Activated T-helper 1 cell treated with anti-CD3 and anti-CD28 coated beads, Interleukin-2, amount 50 U/mL, for 16 hours (primary cell): ENCODE measurements at places on chromosomes 1 and 21.

- no peak for DNase-seq
Observed at GRCh38 chr1:3612123-3612522, 815 bp upstream of the MEGF6 start.

- no peak for DNase-seq
Observed at GRCh38 chr1:111442457-111442856, 6.6 kb downstream of the WDR77 start.

GRCh38 chr21:35611708-35612132 lies 448.6 kb downstream of the SETD4 start:
- DNase-seq: no peak

- DNase-seq: no peak
Observed at GRCh38 chr1:150981177-150981804, 801 bp upstream of the ANXA9 start.

DNA sequence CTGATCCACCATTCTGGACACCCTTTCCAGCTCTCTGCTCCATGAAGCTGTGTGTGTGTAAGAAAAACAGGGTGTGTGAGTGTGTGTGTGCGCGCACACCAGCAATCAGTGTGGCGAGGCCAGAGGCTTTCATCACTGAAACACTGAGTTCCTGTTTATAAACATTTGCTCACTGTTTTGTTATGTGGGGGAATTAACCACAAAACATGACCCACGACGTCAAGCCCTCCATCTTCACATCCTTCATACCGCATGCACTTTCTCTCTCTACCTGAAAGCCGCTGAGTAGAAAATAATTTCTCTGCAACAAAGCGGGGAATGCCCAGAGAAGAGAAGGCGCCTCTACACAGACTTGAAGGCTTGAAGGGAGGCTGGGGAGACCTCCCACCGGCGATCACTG lies 148.9 kb upstream of the IRF2BP2 start:
- DNase-seq: no peak

DNA sequence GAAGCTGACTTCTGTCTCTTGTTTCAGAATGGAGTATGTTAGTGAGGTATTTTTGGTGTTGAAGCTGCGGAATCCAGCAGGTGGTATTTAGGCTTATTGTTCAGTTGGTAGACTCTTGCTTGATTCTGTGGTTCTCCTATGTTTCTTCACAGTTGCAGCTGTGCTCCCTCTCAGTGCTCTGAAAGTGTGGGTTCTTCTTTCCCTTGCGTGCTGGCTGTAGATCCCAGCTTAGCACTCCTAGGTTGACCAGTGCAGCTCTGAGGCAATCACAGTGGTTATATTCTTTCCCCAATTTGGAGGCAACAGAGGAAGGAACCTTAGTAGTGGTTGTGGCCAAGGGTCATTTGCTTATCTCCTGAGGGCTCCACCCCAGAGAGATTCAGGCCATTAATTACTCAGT lies 269.2 kb upstream of the NRIP1 start:
- no peak for DNase-seq

GRCh38 chr1:119713039-119713748 lies 1.5 kb downstream of the PHGDH start:
- DNase-seq: no peak

DNA sequence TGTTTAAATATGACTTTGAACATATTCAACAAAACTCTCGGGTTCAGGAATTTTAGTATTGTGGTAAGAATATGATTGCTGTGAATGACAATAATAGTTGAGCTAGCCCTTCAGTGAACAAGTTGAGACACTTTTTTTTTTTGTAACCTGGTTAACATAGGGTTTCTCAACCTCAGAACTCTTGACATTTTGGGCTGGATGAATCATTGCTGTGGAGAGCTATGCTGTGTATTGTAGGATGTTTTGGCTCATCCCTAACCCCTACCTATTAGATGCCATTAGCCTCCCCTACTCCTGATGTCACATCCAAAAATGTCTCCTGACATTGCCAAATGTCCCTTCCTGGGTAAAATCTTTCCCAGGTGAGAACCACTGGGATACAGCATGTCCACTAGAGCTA lies 113.7 kb downstream of the RUNX1 start:
- DNase-seq: no peak

DNA sequence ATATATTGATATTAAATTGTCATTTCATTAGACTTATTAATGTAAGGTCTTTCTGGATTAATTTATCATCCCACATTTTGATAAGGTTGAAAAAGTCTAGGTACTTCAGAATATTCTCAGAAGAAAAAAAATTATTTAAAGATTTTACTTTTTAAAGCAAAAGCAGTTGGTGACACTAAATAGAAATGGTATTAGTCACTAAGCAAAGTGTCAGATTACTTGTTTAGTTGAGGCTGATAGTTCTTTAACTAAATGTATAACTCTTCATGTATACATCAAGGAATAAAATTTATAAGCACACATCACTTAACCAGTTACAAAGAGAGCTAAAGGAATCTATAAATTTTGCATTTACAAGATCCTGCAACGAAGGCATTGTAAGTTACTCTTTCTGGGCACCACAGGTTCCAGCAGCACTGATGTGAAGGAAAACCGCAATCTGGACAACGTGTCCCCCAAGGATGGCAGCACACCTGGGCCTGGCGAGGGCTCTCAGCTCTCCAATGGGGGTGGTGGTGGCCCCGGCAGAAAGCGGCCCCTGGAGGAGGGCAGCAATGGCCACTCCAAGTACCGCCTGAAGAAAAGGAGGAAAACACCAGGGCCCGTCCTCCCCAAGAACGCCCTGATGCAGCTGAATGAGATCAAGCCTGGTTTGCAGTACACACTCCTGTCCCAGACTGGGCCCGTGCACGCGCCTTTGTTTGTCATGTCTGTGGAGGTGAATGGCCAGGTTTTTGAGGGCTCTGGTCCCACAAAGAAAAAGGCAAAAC lies 101.1 kb downstream of the ADARB1 start:
- DNase-seq: no peak

DNA sequence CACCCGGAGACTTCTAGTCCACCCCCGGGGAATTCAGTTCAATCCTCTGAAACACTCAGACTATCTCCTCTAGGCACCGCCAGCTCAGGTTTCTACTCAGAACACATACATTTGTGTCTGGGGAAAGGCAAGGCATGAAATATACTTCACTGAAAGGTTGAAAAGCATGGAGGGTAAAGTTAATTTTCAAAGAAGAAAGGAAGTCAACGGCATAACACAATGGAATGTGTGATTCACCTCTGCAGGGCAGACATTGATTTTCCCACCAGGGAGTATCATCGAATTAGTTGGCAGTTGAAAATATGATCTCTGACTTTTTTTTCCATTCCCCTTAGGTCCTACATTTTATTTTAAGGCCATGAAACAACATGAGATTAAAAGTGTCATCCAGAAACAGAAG lies 669.4 kb downstream of the SMYD3 start:
- DNase-seq: no peak

DNA sequence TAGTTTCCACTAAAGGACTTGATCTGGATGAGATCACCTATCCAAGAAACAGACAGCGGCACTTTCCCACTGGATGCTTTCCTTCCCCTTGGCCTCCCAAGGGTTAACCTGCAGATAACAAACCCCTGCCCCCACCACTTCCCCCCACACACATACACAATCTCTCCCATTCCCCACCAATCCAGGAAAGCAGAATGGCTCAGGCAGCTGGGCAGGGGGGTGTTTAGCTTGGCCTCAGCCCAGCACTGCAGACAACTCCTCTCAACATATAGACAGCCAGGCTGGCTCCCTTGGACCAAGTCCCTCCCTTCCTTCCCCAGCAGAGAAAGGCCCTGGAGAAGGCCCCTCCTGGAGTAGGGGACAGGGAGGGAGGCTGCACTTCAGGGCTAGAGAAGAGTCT lies 24.6 kb downstream of the PLEKHA6 start:
- DNase-seq: no peak

- no peak for DNase-seq
Observed at GRCh38 chr1:205310976-205311704, 10.4 kb downstream of the NUAK2 start.

DNA sequence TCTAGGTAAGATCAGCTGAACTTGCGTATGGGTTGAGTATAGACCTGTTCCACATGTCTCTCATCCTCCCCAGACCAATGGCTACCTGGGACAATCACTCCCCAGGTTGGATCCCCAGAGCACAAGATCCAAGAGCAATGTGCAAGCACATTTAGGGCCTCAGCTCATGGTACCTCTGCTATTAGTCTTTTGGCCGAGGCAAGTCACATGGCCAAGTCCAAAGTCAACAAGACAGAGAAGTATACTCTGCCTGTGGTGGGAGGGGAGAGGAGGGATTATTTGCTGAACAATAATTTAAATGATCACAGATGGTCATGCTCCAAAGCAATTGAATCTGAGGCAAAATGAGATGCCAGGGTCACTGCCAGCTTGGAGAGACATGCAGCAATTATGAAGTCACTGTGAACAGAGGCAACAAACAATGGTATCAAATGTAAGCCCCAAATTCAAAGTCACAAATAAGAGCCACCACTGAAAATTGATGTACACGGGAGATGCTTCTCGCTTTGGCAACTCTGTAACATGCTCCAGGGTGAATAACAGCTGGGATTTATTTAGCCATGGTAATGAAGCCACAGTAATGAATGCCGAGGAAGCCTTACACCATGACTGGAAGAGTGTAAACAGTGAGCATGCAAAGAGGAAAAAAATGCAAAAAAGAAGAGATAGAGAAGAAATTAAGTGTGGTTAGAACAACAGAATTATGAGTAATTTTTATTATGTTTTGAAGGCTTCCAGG lies 149.1 kb downstream of the ZNF281 start:
- no peak for DNase-seq

DNA sequence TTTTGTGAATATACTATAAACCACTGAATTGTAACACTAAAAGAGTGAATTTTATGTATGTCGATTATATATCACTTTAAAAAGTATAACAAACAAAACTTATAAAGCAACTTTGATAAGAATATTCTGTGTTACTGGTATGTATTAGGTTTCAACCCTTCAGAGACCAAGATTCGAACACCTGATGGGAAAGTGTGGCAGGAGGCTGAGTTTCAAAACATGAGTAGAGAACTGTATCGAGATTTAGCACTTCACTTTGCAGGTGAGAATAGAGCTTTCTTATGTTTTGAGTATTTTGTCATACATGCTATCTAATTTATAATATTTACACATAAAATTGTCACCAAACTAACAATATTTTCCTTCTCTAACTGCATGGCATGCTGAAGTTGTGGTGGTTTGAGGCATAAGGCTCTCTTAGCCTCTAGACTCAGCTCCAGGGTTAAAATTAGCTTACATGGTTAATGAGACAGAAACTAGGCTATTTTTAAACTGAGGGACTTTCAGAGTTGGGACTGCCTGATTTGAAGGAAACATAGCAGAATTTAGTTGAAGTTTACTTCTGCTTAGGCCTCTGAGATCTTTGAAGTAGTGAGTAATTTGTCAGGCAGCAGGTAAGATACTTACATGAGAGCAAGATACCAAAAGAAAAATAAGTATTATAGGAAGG lies 48.6 kb downstream of the CEP350 start:
- DNase-seq: no peak

GRCh38 chr1:15797614-15798390 lies 9.6 kb downstream of the UQCRHL start:
- DNase-seq: no peak

DNA sequence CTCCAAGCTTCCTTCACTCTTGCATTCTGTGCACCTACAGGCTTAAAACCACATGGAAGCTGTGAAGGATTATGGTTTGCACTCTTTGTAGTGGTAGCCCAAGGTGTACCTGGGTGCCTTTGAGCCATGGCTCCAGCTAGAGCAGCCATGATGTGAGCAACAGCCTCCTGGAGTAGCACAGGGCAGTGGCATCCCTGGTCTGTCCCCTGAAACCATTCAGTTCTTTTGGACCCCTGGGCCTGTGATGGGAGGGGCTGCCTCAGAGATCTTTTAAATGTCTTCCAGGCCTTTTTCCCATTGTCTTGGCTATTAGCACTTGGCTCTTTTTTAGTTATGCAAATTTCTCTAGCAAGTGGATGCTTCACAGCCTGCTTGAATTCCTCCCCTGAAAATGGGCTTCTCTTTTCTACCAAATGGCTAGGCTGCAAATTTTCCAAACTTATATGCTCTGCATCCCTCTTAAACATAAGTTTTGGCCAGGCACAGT lies 47.4 kb downstream of the CLCA4 start:
- no peak for DNase-seq

- DNase-seq: no peak
Observed at GRCh38 chr21:17784180-17784598, 35.0 kb downstream of the C21orf91 start.

- DNase-seq: no peak
Observed at GRCh38 chr1:36864182-36864822, 170.0 kb downstream of the GRIK3 start.

GRCh38 chr1:9770298-9770697 lies 53.5 kb downstream of the CLSTN1 start:
- no peak for DNase-seq

GRCh38 chr1:216420746-216421145 lies 2.5 kb downstream of the USH2A start:
- DNase-seq: no peak

GRCh38 chr1:182181167-182181572 lies 119.7 kb upstream of the ZNF648 start:
- DNase-seq: no peak

DNA sequence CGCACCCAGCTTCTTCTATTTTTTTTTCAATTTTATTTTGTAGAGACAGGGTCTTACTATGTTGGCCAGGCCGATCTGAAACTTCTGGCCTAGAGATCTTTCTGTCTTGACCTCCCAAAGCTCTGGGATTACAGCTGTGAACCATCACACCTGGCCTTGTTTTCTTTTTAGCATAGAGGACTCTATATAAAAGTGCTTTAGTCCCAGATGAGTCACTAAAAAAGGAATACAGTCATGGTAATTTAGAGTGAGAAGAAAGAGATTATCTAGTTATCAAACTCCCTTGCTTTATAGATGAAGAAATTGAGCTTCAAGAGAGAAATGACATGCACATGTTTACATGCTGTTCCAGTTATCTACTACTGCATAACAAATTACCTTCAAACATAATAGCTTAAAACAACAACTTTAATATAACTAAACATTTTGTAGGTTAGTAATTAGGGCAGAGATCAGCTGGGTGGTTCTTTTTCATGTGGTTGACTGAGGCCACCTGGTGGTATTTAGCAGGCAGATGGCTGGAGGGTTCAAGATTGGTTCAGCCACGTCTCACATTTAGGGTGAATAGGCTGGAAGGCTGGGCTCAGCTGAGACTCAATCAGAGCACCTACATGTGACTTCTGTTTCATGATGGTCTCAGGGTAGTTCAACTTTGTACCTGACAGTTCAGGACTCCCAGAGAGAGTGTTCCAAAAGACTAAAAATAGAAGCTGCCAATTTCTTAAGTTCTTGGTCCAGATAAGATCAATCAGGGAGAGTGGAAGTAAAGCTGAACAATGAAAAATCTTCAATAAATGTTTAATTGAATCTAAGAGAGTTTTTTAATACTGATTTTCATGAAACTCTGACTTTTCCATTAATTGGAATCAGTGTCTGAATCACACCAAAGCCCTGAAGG lies 16.9 kb upstream of the MTF2 start:
- DNase-seq: no peak

- DNase-seq: no peak
Observed at GRCh38 chr1:1202831-1203560, 3.4 kb downstream of the TNFRSF18 start.

GRCh38 chr1:92862605-92863004 lies 30.8 kb downstream of the RPL5 start:
- DNase-seq: no peak
